ENCODE measurements at places on chromosomes 2 and 18. TPM values are rescaled to one million over a fixed set of nuclear protein-coding genes. Genes with fewer than 3 reads are reported as not detected.
A peak's percentile ranks its signal among the peaks of the same experiment; 100 is the strongest.

DNA sequence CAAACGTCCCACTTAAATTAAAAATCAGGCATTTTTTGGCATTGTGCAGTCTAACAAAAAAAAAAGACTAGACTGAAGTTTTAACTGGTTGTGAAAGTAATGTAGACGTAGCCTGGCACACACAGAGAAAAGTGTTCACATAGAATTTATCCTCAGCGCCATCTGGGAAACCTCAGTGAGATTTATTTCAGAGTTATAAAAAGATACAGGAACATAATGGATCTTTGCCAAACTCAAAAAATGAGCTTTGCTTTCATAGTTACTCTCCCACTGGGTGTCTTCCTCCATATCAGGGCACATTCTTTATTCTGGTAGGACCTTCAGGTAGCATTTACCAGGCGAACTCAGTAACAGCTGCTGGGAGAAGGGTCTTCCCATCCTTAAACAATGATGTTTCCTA is 532.4 kb upstream of the SALL3 start:
- no peak for DNase-seq

DNA sequence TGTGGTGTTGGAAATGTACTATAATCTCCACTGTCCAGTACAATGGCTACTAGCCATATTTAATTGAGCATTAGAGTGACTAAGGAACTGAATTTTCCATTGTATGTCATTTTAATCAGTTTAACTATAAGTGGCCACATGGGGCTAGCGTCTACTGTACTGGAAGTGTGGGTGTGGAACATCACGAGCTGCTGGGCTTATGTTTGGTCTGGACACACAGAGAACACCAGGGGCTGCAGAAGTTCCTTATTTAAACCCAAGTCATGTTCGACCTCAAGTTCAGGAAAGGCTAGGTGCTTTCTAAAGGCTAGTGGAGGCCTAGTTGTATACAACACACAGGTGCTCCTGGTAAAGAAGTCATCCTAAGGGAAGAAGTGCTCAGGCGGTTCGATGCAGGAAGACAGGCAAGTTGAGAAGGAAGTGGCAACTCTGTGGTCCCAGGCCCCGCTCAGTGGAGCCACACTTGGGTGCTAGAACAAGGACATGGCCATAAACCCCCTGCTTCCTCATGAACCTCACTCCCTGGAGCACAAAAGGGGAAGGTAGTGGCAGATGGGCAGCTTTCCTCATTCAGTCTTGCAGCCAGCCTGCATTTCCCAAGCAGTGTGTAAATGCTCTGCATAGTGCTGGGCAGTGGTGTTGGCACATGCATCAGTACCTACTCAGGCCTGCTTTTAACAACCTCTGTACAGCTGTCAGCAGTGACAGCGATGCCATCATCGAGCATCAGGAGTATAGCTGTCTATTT is 13.3 kb downstream of the LGALSL start:
- DNase-seq = no peak

The TBR1 gene
- not detected for total RNA-seq

The UGT1A10 gene
- total RNA-seq = not detected

- DNase-seq = peak; percentile 68
These were observed 78.2 kb downstream of the UBE2E3 start for GRCh38 chr2:181058378-181059269.

GRCh38 chr18:13496691-13497281 is 229.6 kb downstream of the FAM210A start:
- DNase-seq = no peak

The PAX8 gene
- total RNA-seq = 0.68 TPM

The ARHGAP15 gene
- not detected for total RNA-seq

GRCh38 chr2:211045025-211045424 is 488.6 kb downstream of the CPS1 start:
- no peak for DNase-seq

The RTKN gene
- total RNA-seq = 27.0 TPM

GRCh38 chr2:79041032-79041448 is 15.5 kb downstream of the REG3G start:
- no peak for DNase-seq

The CNDP1 gene
- not detected for total RNA-seq

The ATP8B1 gene
- total RNA-seq = 72.5 TPM

The TSPYL6 gene
- total RNA-seq = not detected

GRCh38 chr2:43370705-43371104 is 144.3 kb upstream of the ZFP36L2 start:
- peak; percentile 50 for DNase-seq

The CYRIA gene
- 33.7 TPM for total RNA-seq

DNA sequence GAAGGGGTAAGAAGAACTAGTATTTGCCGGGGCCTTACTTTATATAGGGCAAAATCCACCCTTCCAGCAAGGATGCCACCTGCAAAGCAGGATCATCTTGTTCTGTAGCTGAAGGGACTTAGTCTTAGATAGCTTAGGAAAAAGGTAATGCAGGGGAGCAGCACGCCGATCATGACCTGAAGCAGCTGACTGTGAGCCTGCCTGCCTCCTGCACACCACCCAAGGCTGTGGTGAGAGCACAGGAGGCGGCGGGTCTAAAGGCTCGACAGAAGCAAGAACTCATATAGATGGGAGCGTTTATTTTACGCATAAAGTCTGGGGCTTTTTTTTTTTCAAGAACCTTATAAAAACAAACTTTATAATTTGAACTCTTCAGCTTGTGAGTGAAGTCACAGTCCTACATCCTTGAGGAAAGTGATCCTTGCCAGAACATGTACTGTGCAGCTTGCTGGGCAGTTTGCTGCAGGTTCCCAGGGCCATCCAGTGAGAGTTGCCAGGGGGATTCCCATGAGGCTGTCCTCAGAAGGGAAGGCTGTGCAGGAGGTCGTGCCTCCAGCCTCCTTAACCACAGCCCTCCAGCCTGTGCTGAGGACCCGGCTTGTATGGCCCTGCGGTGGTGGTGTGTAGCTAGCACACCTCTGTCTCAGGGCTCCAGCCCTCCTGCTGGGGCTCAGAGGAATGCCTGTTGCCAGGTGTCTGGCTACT is 92.1 kb downstream of the RNF144A start:
- no peak for DNase-seq

The SCG2 gene
- 0.05 TPM for total RNA-seq

- DNase-seq = no peak
These were observed 34.0 kb upstream of the ITPRID2 start for GRCh38 chr2:181857483-181857882.

All from dermis blood vessel endothelial cell (primary cell).